ENCODE measurements at places on chromosomes 6 and 20.

- DNase-seq = no peak
Measured at GRCh38 chr6:109493865-109494264, 10.8 kb upstream of the ZBTB24 start.

DNA sequence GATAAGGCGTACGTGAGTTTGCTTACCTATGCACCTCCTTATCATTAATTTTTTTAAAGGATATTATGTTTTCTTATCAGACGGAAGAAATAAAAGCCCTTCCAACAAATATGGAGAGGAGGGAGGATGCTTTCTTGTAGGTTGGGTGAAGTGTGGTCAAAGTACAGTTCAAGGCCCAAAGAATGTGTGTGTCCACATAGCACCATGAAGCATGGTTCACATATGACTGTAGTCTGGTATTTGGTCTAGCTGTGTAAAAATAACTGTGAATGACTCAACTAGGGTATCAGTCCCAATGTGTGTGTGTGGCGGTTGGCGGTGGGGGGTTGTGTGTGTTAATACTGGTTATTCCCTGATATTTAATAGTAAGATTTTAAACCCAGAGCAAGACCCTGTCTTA lies 212.7 kb downstream of the TMEM242 start:
- DNase-seq = no peak

- no peak for DNase-seq
Measured at GRCh38 chr6:128505603-128506002, 14.8 kb downstream of the PTPRK start.

DNA sequence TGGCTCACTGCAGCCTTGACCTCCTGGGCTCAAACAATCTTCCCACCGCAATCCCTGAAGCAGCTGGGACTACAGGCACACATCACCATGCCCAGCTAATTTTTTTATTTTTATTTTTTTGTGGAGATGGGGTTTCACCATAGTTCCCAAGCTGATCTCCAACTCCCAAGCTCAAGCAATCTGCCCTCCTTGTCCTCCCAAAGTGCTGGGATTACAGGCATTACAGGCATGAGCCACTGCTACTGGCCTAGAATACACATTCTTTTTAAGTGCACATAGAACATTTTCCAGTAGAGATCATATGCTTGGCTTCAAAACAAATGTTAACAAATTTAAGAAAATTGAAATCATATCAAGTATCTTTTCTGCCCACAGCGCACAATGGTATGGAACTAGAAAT lies 176.8 kb upstream of the MARCKS start:
- DNase-seq = no peak

DNA sequence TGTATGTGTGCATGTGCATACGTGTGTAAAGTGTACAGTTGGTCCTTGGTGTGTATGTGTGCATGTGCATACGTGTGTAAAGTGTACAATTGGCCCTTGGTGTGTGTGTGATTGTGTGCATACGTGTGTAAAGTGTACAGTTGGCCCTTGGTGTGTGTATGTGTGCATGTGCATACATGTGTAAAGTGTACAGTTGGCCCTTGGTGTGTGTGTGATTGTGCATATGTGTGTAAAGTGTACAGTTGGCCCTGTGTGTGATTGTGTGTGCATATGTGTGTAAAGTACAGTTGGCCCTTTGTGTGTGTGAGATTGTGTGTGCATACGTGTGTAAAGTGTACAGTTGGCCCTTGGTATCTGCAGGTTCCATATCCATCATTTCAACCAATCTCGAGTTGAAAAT lies 5.1 kb upstream of the LIME1 start:
- no peak for DNase-seq

DNA sequence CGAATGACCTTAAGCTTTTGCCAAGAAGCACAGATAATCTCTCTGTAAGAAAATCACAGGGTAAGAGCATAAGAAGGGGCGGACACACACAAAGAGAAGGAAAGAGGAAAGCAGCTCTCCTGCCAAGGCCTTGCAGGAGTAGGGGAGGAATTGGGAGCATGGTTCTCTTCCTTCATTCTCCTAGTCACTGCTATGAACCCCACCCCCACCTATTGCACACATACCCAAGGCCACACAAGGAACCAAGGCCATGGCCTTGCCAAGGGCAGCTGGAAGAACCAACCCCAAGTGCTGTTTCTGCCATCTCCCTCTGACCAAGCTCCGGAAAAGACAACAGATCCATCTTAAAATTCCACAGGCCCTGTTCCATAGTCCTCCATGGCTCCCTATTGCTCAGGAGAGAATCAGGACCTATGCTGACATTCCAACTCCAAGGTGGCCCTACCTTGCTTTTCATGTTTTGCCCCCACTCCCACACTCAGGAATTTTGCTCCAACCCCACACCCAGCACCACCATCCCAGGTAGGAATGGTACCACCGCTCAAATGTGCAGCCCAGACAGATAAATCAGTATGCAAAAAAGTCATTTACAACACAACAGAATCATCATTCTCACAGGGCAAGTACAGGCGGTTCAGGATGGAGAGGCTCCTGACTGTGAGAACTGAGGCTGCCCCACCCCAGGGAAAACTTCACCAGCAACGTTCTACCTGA lies 31.3 kb downstream of the TRAM2 start:
- DNase-seq = no peak

DNA sequence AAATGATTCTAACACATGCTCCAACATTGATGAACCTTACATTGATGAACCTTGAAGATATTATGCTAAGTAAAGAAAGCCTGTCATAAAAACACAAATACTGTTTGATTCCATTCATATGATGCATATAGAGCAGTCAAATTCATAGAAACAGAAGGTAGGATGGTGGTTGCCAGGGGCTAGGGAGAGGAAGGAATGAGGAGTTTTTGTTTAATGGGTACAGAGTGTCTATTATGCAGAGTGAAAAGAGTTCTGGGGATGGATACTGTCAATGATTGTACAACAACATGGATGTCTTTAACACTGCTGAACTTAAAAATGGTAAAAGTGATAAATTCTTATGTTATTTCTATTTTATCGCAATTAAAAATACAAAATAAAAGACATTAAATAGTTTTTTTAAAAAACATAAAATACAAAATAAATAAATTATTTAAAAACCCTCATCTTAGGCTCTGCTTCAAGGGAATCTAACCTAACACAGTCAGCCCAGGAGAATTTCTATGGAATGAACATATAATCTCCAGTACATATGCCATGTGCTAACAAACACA lies 451.0 kb downstream of the PLCB1 start:
- DNase-seq = no peak

GRCh38 chr6:87807475-87807874 lies 105.4 kb upstream of the AKIRIN2 start:
- DNase-seq = no peak

GRCh38 chr6:158064725-158065251 lies 83.1 kb downstream of the SYNJ2 start:
- no peak for DNase-seq

GRCh38 chr20:38931984-38932383 lies 5.8 kb downstream of the FAM83D start:
- no peak for DNase-seq

DNA sequence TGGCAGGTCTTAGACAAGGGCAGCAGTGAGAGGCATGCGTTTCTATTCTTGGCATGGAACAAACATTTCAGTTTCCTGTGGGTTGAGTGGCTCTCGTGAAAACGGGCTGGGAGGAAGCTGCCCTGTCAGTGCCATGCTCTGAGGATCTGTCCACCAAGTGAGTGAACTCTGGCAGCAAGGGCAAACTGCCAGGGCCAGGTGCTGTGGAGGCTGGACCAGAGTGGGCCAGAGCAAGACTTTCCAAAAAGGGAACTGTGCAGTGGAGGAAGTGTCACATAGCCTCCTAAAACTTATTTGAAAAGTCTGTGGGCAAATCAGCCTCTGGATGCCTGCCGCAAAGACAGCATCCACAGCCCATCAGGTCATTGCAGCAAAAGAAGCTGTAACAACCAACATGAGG lies 44.2 kb upstream of the TAB2 start:
- no peak for DNase-seq

GRCh38 chr20:2307136-2307535 lies 11.3 kb downstream of the TGM3 start:
- DNase-seq = no peak

DNA sequence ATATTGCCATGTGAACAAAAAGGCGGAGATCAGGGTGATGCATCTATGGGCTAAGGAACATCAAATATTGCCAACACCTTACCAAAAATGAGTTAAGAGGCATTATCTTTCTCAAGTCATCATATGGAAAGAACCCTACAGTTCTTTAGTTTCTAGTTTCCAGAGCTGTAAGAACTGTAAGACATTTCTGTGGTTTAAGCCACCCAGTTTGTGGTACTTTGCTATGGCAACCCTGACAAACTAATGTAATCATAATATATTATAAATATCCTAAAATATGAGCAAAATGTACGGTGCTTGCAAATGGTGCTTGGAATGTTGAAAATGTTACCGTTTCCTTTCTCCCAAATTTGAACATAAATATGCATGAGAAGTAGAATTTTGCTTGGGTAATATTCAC lies 349.6 kb downstream of the PHF3 start:
- DNase-seq = no peak

DNA sequence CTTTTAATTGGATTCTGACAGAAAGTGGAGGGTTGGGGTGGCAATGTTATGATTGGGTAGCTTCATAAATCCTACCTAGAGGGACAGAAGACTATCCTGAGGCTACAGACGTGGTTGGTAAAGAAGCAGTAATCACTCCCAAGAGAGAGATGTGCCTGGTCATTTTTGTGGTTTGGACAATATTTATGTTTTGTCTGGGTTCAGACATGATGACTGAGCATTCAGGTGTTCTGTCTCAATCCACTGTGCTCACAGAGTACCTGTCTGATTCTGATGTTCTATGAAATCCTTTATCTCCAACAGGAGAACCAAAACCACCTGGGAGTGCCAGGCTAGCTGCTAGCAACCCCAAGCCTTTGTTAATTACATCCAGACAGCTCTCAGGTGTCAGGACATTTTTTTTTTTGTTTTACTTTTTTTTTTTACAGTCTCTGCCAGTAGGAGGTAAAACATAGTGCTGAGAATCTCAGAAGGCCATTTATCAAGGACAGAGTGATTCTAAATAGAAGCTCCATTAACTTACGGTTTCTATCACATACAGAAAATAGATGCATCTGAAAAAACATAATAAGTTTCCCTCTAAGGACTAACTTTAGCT lies 1.6 kb upstream of the HLA-DQA1 start:
- DNase-seq = no peak

DNA sequence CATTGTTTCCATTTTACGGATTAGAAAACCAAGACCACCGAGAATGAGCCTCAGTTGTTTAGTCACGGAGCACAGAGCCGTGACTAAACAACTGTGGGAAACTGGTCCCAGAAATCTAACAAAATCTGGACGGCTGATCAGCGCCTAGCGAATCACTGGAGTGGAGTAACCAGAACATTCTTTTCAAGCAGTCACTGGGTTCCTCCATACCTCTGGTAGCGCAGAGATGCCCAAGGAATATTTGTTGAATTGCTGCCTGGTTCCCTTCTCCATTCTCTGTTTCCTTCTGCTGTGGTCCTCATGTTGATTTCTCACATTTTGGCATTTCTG lies 62.0 kb downstream of the GPX5 start:
- DNase-seq = no peak

- DNase-seq = peak; percentile 82
Measured at GRCh38 chr6:137415127-137415833, 78.9 kb downstream of the OLIG3 start.

GRCh38 chr6:21342501-21342900 lies 251.1 kb upstream of the SOX4 start:
- no peak for DNase-seq

DNA sequence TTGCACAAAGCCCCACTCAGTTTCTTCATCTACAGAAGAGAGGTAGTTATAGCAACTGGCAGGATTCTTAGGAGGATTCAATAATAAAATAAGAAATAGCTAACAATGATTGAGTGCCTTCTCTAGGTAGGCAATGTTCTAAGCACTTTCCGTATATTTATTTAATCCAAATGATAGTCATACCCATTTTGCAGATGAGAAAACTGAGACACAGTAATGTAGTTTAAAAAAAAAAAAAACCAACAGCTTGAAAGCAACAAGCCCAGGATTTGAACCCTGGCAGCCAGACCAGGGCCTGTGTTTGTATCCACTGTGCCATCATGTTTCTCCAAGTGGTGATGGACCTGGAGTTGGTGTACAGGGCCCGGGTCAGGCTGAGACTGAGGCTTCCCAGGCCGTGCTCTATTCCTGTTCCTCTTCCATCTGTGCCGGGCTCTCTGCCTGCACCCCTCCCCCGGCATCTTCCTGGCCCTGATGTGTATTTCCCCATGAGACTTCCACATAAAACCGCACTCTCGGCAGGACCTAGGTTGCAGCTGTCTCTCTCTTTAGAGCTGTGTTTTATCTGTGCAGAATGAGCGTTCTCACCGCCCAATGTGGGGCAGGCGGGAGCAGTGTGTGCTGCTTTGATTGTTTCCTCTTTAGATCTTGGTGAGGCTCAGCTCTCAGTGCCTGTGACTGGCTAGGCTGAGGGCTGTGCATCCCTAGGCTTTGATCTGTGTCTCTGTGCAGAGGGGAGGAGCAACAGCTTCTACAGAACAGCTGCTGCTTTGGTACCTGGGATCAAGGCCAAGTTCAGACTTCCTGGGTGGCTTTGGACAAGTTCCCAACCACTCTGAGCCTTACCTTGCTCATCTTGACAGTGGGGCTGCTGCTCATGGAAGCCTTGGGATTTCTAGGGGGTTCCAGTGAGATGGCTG lies 49.5 kb downstream of the TOX2 start:
- DNase-seq = peak; percentile 71

- DNase-seq = no peak
Measured at GRCh38 chr6:94270091-94270948, 851.0 kb upstream of the EPHA7 start.

DNA sequence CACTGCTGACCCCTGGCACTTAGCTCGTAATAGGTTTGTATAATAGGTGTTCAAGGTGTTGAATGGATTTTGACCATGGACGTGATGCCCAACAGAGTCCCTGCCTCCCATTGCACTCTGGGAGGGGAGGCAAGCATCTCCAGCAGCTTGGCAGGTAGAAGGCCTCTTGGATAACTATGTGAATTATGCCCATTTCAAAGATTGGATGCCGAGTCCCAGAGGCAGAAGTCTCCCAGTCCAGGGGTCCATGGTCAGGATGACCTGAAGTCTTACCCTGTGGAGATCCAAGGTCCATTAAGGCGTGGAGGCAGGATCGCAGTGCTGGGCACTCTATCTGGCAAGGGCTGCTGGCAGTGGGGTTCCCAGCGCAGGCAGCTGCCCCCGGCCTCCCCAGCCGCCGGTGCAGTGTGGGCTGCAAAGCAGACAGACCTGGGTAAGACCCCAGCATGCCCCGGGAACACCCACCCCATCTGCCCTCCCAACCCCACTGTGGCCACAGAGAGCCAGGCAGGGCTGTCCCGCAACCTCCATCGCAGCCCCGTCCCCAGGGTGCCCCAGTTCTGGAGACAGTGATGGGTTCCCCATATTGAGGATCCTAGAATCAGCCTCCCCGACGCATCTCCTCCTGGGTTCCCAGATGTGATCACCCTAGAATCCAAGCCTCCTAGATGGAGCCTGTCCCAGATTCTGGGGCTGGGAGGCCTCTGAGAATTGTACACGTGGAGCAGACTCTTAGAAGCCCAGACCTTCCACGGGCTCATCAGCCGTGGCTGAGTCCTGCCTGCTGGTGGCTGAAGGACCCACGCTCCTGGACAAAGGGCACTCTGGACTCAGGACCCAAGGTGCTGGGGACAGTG lies 44.6 kb downstream of the APCDD1L start:
- no peak for DNase-seq

- no peak for DNase-seq
Measured at GRCh38 chr6:35357677-35358076, 15.3 kb downstream of the PPARD start.

- no peak for DNase-seq
Measured at GRCh38 chr6:7215798-7216231, 97.2 kb downstream of the SSR1 start.

- no peak for DNase-seq
Measured at GRCh38 chr20:2851086-2851485, 10.5 kb downstream of the VPS16 start.

- DNase-seq = no peak
Measured at GRCh38 chr20:20993372-20993771, 112.8 kb downstream of the LINC00237 start.

Data from CD4-positive, alpha-beta T cell treated with Interleukin-4 for 4 hours (primary cell).